ENCODE measurements at places on chromosomes 16 and 17.
A peak's percentile ranks its signal among the peaks of the same experiment; 100 is the strongest.

- DNase-seq, result no peak
Measured at GRCh38 chr17:2837147-2837561, 40.9 kb downstream of the RAP1GAP2 start.

DNA sequence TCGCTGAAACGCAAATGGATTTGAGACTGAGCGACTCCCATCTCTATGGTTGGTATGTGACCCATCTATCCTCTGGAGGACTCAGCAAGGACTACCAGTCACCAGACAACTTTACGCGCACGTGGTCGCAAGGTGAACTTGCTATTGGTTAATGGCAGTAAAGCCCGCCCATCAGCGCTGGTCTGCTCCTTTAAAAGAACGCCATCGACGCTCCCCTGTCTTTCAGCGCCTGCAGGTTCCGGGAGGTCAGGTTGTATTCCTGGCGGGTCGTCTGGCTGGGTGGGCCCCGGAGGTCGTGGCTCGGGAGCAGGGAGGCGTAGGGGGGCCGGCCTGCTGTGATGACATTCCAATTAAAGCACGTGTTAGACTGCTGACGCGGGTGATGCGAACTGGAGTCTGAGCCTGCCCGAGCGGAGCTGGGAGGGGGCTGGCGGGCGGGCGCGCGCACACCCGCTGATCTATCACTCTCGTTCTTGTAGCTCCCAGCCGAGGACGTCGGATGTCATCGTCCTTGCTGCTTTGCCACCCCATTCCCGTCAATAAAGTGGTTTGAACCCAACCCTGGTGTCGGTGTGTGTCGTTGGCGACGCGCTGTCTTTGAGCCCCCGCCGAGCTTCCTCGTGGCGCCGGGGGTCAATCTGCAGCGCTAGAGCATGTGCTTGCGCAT is 15.9 kb upstream of the ERN1 start:
- DNase-seq, result peak; percentile 96

DNA sequence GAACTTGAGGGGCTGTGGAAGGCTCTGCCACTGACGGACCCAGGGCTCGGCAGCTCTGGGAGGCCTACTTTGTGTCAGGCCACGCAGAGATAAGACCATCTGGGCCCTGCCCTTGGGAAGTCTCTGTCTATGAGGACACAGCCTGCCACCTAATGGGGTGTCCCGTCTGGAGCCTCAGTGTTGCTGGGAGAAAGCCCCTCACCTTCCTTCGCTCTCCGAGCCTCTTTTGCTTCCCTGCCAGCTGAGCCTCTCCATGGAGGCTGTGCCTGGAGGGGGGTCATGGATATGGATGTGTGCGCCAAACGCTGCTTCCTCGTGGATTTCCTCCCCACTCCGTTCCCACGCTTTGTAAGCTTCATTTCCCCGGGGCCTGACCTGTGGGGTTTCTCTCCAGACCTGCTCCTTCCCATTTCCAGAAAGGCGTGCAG is 228.8 kb downstream of the SEC14L1 start:
- no peak for DNase-seq

DNA sequence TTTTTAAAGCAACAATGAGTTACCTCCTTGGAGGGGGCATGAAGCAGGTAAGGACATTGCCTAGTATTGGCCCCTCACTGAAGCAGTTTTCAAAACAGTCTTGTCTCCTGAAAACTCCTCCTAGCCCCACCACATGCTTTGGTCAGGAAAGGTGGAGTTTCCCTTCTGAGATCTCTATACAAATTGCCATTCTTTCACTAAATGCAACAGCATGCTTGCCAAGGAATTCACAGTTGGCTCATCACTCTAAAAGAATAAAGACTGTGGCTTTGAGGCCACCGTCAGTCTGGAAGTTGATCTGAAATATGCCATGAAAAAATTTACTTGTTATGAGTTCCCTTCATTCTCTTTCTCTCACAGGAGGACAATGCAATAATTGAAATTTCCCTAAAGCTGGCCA is 4.2 kb downstream of the TTC19 start:
- no peak for DNase-seq

DNA sequence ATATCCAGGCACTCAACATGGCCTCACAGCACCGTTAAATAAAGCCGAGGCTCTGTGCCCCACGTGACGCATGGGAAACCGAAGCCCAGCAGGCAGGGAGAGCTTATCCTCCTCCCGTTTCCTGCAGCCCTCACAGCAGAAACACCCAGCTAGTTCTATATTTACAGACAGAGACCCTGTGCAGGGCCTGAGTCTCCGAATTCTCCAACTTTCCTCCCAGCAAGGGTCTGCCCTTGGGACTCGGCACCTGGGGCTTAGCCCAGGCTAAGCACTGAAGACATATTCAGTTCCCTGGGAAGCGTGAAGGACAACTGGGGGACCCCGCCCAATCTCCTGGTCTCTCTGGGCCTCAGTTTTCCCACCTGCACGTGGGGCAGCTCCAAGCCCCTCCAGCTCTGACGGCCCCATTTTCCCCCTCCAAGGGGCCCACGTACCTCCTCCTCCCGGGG is 29.2 kb downstream of the TRPV3 start:
- no peak for DNase-seq

DNA sequence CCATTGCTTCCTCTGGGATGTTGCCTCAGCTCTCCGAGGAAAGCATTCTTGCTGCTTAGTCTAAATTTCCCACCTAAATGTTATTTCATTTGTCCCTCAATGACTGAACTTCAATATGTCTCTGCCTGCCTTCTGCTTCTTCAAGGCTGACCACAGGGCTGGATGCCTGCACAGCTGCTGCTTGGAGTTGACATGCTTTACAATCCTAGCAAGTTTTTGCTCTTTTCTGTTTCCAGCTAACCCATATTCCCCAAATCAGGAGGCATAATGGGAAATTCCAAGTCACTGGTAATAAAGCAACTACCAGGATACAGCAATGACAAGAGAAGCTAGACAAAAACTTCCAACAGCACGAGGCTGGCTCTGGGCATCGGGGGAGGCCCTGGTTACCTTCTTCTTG is 48.9 kb downstream of the GTF3C1 start:
- no peak for DNase-seq

- DNase-seq, result peak; percentile 86
Measured at GRCh38 chr17:63700528-63701455, 867 bp upstream of the LIMD2 start.

DNA sequence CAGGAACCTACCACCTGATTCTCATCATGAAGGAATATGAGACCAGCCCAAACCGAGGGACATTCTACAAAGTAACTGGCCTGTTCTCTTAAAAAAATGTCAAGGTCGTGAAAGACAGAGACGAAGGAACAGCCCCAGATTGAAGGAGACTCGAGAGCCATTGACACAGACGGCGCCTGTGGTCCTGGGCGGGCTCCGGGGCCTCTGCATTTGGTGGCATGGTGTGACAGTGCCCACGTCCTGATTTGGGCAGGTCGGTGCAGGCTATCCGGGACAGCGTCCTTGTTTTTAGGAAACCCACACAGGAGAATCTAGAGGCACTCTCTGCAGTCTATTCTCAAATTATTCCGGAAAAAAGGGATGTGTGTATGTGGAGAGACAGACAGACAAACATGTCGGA is 64.1 kb downstream of the ADCY9 start:
- no peak for DNase-seq

DNA sequence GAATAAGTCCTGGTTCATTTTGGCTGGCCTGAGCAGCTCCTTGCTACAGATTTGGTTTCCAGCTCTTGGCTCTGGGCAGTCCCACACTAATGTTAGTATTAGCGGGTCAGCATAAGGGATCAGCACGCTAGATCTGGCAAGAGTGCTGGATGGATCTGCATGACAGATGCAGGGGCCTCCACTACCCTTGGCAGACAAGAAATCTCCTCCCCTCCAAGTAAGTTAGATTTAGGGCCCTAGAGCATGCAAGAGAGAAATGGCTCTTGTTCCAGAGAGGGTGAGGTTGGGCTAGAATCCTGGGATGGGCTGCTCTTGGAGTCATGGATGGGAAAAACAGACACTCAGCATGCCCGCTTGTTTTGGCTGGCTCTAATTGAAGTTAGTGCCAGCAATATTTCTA is 414.3 kb downstream of the RBFOX1 start:
- DNase-seq, result no peak

GRCh38 chr16:63361032-63361624 is 1324.9 kb upstream of the CDH8 start:
- DNase-seq, result peak; percentile 41

- no peak for DNase-seq
Measured at GRCh38 chr17:11813871-11814270, 183.4 kb downstream of the ZNF18 start.

GRCh38 chr17:65231662-65232335 is 94.6 kb downstream of the RGS9 start:
- DNase-seq, result peak; percentile 88

DNA sequence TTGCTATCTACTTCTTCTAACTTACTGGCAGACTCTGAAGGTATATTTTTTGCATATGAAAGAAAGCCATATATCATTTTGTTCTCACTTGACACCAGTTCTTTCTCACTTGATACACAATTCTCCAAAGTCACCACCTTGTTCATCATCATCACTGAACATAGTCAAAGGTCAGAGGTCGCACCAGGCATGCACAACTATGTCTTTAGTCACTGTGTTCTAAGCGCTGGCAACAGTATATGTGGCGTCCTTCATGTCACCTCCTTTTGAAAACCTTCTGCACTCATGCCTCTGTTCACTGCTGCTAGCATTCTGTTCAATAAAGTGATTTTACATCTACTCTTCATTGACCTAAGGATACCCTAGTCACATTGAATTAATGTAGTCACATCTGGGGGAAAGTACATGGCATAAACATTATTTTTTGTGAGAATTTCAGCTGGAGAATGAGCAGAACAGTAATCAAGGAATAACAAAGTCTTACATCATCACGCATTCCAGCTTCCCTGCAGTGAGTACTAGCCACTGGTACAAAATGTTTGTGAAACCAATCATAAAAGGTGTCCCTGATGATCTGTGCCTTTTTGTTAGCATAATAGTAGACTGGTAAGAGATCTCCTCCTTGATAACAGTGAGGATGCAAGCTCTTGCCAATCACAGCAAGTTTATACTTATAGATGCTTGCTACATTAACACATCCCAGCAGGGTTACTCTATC is 20.5 kb upstream of the TBX4 start:
- DNase-seq, result no peak

- no peak for DNase-seq
Measured at GRCh38 chr16:66116163-66117002, 250.1 kb upstream of the CDH5 start.

DNA sequence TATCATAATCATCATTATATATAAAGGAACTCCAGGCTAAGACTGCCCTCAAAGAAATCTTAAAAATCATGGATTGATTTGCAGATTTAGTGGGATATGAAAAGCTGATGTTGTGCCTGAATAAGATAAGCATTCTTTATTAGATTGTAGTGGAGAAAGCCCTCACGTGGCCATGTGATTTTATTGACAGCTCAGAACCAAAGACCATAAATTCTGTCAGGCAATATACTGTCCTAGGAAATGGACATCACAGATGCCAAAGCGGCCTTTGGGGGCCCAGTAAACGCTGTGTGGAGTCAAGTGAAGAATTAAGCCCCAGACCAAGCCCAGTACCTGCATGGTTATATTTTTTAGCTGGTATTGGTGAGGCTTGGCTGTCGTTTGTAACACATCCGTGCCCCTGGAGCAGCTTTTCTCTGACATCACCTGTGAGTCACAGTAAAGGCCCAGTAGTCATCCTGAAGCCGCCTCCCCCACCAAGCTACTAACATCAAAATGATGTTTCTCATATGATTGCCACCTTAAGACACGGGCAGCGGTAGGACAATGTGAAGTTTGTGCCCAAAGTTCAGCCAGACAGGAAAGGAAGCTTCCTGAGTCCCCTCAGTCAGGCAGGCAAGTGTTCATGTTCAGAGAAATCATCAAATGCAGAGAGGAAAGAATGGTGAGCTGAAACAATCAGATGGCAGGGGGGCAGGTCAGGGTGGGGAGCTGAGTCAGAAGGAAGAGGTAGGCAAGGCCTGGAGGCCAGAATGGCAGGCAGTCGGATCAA is 209.4 kb downstream of the IRX3 start:
- DNase-seq, result no peak

GRCh38 chr17:83007504-83008185 is 71.8 kb upstream of the METRNL start:
- DNase-seq, result peak; percentile 40

DNA sequence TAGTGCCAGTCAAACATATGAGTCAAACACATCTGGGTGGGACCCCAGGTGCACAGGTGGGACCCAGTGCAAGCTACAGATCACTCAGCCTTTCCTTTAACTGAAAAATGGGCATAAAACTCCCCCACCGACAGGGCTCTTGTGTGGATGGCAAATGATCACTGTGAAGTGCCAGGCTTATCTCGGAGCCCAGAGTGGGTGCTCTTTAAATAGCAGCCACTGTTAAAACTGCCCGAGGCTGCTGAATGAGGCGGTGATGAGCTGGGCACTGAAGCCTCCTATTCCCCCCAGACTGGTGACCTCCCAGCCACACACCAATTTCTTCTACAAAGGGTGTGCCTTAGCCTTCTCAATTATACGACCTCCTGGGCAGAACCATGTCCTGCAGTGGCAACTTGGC is 433.8 kb downstream of the SLC39A11 start:
- DNase-seq, result no peak

- DNase-seq, result no peak
Measured at GRCh38 chr17:77109764-77110359, 30.9 kb upstream of the SEC14L1 start.

DNA sequence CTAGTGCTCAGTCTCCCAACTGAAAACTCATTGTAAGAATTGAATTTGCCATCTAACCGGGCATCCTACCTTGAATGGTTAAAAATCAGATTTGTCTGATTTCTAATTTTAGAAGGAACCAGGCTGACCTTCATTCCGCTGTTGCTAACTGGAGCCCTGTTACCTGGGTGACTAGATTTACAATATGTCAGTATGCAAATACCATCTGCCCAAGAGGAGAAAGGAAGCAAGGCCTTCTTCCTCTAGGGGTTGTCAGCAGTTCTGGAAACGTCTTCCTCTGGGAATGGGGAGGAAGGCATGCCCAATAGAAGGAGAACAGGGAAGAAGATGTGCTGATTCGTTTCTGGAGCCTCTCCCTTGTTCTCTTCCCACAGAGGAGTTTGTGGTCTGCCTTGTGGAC is 137.9 kb downstream of the PITPNC1 start:
- no peak for DNase-seq

- no peak for DNase-seq
Measured at GRCh38 chr17:238964-239259, 57.5 kb upstream of the DOC2B start.
